ENCODE measurements at places on chromosomes 6 and 20. TPM values are rescaled to one million over a fixed set of nuclear protein-coding genes. Genes with fewer than 3 reads are reported as not detected.

DNA sequence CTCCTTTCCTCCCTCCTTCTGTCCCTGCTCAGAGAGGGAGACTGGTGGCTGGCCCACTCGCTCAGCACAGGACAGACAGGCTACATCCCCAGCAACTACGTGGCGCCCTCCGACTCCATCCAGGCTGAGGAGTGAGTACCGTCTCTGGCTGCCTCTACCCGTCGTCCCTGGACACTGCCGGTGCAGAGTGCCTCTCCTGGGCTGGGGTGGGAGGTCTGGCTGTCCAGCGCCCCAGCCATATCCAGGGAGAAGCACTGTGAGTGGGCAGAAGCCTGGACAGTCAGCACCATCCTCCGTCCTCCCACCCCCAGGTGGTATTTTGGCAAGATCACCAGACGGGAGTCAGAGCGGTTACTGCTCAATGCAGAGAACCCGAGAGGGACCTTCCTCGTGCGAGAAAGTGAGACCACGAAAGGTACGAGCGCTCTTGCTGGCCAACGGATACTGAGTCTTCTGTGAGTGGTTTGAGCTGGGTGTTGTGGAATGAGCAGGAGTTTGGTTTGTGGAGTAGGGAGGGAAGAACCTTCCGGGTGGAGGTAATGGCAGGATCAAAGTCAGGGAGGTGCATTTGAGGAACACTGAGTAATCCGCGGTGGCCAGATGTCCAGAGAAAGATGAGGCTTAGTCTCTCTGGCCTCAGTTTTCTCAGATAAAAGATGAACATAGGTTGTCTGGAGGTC, 48.1 kb downstream of the SRC start:
- peak overlapping the region; percentile 75 for H3K27ac ChIP-seq
- DNase-seq = no peak
- no peaks in the 10 kb centered on the region for H3K27me3 ChIP-seq
- no peak overlapping the region for H3K4me3 ChIP-seq
- peaks cover 15% of the 10 kb centered on the region for H3K4me1 ChIP-seq

DNA sequence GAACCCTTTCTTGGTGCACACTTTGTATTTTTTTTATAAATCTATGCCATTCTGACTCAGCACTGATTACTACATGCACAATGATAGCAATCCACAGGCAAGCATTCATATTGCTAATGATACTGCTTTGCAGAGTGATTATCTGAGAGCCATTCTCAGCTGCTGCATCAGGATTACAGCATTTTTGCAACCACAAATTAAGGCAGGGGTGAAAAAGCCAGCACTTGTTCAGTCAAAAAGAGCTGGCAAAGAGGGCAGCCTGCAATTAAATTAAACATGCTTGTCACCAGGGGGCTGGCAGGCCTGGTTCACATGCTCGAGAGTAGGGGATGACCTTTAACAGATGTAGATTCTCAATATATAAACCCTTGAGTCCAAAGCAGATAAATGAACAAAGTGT, 40.7 kb upstream of the SLC17A4 start:
- peaks cover 2% of the 10 kb centered on the region for H3K36me3 ChIP-seq
- H3K27ac ChIP-seq = no peak overlapping the region
- no peaks in the 10 kb centered on the region for H3K27me3 ChIP-seq
- no peak for DNase-seq
- H3K4me3 ChIP-seq = no peak overlapping the region
- H3K4me1 ChIP-seq = peaks cover 15% of the 10 kb centered on the region

GRCh38 chr20:3783511-3784195, 2.4 kb upstream of the SPEF1 start:
- peaks cover 19% of the 10 kb centered on the region for H3K4me1 ChIP-seq
- no peak for DNase-seq
- peaks cover 4% of the 10 kb centered on the region for H3K36me3 ChIP-seq
- H3K4me3 ChIP-seq = no peak overlapping the region
- H3K27me3 ChIP-seq = peaks cover 15% of the 10 kb centered on the region
- no peak overlapping the region for H3K27ac ChIP-seq

- no peaks in the 10 kb centered on the region for H3K36me3 ChIP-seq
- H3K4me3 ChIP-seq = no peak overlapping the region
- H3K27me3 ChIP-seq = peaks cover 2% of the 10 kb centered on the region
- DNase-seq = no peak
- no peaks in the 10 kb centered on the region for H3K4me1 ChIP-seq
These were observed 184.6 kb downstream of the ID4 start for GRCh38 chr6:20021795-20022194.

GRCh38 chr6:143336446-143337152, 113.9 kb downstream of the ADAT2 start:
- H3K4me1 ChIP-seq = no peaks in the 10 kb centered on the region
- H3K27ac ChIP-seq = no peak overlapping the region
- H3K4me3 ChIP-seq = no peak overlapping the region
- H3K36me3 ChIP-seq = peaks cover 11% of the 10 kb centered on the region

MCCD1 gene
- total RNA-seq = not detected

C6orf15 gene
- not detected for total RNA-seq

COL9A3 gene
- total RNA-seq = 81.5 TPM

AGER gene
- total RNA-seq = 28.5 TPM
